Heart left ventricle (tissue), 16 donors: ENCODE measurements at places on chromosomes 13 and 19. TPM values are rescaled to one million over a fixed set of nuclear protein-coding genes. Genes with fewer than 3 reads are reported as not detected.
A peak's percentile ranks its signal among the peaks of the same experiment; 100 is the strongest.

- H3K4me3 ChIP-seq, result no peak overlapping the region
- DNase-seq, result no peak
- H3K4me1 ChIP-seq, result peaks cover 3% of the 10 kb centered on the region
- H3K27me3 ChIP-seq, result peaks cover 17% of the 10 kb centered on the region
- H3K36me3 ChIP-seq, result peaks cover 49% of the 10 kb centered on the region
These were observed 5.3 kb upstream of the SLC5A5 start for GRCh38 chr19:17866312-17866963.

GRCh38 chr13:56271686-56272085 lies 869.0 kb upstream of the PRR20A start:
- no peaks in the 10 kb centered on the region for H3K36me3 ChIP-seq
- H3K4me1 ChIP-seq, result no peaks in the 10 kb centered on the region

DNA sequence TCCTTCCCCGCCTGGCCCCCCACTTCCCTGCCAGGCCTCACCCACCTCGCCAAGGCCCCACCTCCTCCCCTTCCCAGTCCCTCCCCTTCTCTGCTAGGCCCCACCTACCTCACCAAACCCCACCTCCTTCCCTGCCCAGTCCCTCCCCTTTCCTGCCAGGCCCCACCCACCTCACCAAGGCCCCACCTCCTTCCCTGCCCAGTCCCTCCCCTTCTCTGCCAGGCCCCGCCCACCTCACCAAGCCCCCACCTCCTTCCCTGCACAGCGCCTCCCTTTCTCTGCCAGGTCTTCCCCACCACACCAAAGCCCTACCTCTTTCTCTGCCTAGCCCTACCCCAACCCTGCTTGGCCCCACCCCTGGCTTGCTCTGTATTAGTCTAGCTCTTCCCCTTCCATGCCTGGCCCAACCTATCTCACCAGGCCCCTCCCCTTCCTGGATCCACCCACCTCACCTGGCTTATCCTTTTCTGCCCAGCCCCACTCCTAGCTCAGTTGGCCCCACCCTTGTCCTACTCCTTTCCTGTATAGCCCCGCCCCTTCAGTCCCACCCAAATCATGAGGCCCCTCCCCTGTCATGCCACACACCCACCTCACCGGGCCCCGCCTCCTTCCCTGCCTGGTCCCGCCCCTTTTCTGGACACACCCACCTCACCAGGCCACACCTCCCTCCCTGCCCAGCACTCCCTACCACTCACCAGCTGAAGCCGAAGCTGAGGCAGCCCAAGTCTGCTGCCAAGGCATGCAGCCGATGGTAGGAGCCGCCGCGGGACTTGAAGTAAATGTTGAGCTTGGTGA lies 16.2 kb downstream of the CERS1 start:
- H3K4me1 ChIP-seq, result no peaks in the 10 kb centered on the region
- H3K36me3 ChIP-seq, result no peaks in the 10 kb centered on the region
- H3K27ac ChIP-seq, result no peak overlapping the region
- no peak for DNase-seq
- no peaks in the 10 kb centered on the region for H3K27me3 ChIP-seq

- no peaks in the 10 kb centered on the region for H3K36me3 ChIP-seq
- DNase-seq, result no peak
- H3K27ac ChIP-seq, result no peak overlapping the region
- no peaks in the 10 kb centered on the region for H3K4me1 ChIP-seq
- H3K4me3 ChIP-seq, result no peak overlapping the region
These were observed 2316.2 kb upstream of the PCDH20 start for GRCh38 chr13:63731896-63732295.

DNA sequence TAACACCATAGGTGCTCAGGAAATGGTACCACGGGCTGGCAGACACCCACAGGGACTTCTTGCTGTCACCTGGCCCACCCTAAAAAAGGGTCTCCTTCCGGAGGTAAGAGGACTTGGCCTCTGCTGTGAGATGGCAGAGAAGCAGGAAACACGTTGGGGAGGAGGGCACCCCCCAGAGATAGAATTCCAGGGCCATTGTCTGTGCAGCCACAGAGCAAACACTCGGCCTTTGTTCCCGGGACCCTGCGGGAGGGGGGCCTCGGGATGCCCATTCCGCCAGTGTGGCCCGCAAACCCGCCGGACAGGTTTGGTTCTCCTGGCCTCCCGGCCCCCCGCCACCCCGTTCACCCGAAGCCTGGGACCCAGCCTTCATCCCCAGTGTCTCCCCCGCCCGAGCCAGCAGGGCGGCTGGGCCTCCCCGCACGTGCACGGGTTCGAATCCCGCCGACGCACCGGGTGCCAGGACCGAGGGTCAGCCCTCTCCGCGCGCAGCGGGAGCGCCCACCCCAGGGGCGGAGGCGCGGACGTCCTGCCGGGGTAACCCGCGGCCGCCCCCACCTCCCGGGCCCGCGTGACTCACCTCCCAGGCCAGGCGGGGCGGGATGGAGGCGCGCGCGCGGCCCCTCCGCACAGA lies 714 bp downstream of the PLPP2 start:
- peaks cover 53% of the 10 kb centered on the region for H3K27me3 ChIP-seq
- H3K27ac ChIP-seq, result no peak overlapping the region
- H3K36me3 ChIP-seq, result no peaks in the 10 kb centered on the region
- peaks cover 33% of the 10 kb centered on the region for H3K4me1 ChIP-seq

- H3K36me3 ChIP-seq, result no peaks in the 10 kb centered on the region
- no peak overlapping the region for H3K4me3 ChIP-seq
- no peaks in the 10 kb centered on the region for H3K27me3 ChIP-seq
- no peak overlapping the region for H3K27ac ChIP-seq
These were observed 329.0 kb downstream of the OLFM4 start for GRCh38 chr13:53357582-53357981.

DNA sequence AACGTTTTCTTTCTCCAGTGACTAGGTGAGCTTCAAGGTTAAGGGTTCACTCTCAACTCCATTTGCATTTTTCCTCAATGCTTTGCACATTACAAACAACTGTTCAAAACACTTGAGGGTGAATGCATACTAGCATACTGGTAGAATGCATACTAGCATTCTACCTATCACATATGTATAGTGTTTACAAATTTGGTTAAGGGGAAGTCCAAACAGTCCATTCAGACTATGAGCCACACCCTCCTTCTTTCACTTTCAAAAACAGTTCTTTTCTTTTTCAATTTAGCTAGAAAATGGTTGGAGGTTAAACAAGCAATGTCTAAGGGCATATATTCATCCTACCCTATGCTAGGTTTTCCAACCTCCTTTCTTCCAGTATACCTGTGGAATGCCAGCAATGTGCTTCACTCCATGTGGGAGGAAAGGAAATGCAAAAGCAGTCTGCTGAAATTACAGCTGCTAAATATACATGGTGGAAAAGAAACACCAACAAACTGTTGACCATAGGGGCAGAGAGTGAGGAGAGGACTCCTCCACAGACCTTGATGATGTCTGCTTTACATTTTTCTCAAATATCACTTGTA lies 102.6 kb downstream of the DOCK9 start:
- H3K27ac ChIP-seq, result no peak overlapping the region
- DNase-seq, result no peak
- no peak overlapping the region for H3K4me3 ChIP-seq

- H3K27ac ChIP-seq, result no peak overlapping the region
- H3K4me1 ChIP-seq, result no peaks in the 10 kb centered on the region
- H3K4me3 ChIP-seq, result no peak overlapping the region
- no peak for DNase-seq
- H3K36me3 ChIP-seq, result no peaks in the 10 kb centered on the region
- H3K27me3 ChIP-seq, result no peaks in the 10 kb centered on the region
These were observed 820.5 kb downstream of the DACH1 start for GRCh38 chr13:71046360-71047079.

DNA sequence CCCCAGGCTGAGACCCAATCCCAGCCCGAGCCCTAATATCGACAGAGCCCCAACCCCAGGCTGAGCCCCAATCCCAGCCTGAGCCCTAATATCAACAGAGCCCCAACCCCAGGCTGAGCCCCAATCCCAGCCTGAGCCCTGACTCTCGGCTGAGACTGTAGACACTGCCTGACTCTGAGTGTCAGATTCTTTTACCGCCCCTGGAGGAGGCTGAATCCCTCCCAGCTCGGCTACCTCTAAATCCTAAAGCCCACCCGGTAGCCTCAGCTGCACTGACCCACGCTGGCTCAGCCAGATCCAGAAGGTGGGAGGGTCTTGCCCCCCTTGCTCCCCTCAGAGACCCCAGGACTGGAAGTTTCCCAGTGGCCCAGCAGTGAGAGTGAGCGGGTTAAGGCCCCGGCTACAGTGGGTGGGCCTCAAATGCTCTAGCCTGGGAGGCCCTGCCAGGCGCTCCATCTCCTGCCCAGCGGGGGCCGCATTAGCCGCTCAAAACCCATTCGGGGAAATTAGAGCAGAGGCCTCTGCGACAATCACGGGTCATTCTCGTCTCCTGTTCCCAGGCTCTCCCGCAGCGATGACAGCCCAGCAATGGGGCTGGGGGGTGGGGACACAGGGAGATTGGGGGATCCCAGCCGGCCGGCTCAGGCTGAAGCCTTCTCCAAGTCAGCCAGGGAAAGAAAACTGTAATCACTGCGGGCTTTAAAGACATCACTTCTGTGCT lies 43.8 kb downstream of the ZNRF4 start:
- peaks cover 6% of the 10 kb centered on the region for H3K27me3 ChIP-seq
- H3K4me3 ChIP-seq, result no peak overlapping the region
- H3K27ac ChIP-seq, result no peak overlapping the region
- no peak for DNase-seq
- no peaks in the 10 kb centered on the region for H3K4me1 ChIP-seq

DNA sequence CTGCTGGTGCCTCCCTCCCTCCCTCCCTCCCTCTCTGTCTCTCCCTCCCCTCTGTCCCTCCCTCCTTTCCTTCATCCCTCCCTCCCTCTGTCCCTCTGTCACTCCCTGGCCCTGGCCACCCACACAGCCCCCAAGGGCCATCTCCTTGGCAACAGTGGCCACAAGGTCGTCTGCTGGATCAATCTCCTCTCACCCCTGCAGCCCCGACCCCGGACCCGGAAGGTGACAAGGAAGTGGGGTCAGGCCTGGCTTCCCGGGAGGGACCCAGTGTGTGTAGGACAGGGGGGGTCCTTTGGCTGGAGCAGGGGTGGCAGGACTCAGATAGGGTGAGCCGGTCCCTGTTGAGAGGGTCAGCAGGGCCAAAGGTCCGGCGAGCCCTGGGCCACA lies 21.9 kb upstream of the TCF3 start:
- no peak overlapping the region for H3K27ac ChIP-seq
- H3K27me3 ChIP-seq, result peaks cover 62% of the 10 kb centered on the region
- no peak for DNase-seq
- no peak overlapping the region for H3K4me3 ChIP-seq
- H3K36me3 ChIP-seq, result no peaks in the 10 kb centered on the region

GRCh38 chr19:10882108-10882457 lies 10.7 kb downstream of the CARM1 start:
- H3K27ac ChIP-seq, result peak overlapping the region; percentile 68
- H3K4me1 ChIP-seq, result peaks cover 40% of the 10 kb centered on the region
- H3K4me3 ChIP-seq, result no peak overlapping the region
- H3K36me3 ChIP-seq, result no peaks in the 10 kb centered on the region

GRCh38 chr13:64684685-64685431 lies 2545.3 kb downstream of the PCDH9 start:
- no peak overlapping the region for H3K27ac ChIP-seq
- DNase-seq, result no peak
- no peaks in the 10 kb centered on the region for H3K27me3 ChIP-seq
- no peaks in the 10 kb centered on the region for H3K36me3 ChIP-seq
- H3K4me1 ChIP-seq, result no peaks in the 10 kb centered on the region
- H3K4me3 ChIP-seq, result no peak overlapping the region

DNA sequence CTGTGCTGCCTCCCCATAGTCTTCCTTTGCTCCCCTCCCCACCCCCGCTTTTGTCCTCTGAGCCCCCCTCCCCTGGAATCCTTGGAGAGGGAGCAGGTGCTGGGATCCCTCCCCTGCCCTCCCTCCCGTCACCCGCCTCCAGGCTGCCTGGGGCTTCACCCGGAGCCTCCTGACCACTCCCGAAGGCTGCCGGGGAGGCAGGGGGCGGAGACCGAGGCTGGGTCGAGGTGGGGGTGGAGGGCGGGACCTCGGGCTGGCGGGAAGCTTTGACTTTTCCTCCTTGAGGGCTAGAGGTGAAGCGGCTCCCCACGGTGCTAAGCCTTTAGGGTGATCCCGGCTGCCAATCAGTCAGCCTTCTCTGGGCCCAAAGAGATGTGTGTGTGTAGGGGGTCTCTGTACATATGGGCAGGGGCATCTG lies 1.5 kb downstream of the KMT5C start:
- no peaks in the 10 kb centered on the region for H3K36me3 ChIP-seq
- H3K4me1 ChIP-seq, result peaks cover 23% of the 10 kb centered on the region
- H3K4me3 ChIP-seq, result peak overlapping the region; percentile 69

- H3K4me3 ChIP-seq, result no peak overlapping the region
- no peaks in the 10 kb centered on the region for H3K4me1 ChIP-seq
- DNase-seq, result no peak
- H3K36me3 ChIP-seq, result no peaks in the 10 kb centered on the region
- H3K27me3 ChIP-seq, result no peaks in the 10 kb centered on the region
These were observed 358.5 kb downstream of the TBC1D4 start for GRCh38 chr13:75123428-75123827.

GRCh38 chr13:93244141-93244917 lies 17.7 kb downstream of the GPC6 start:
- H3K27ac ChIP-seq, result no peak overlapping the region
- H3K4me3 ChIP-seq, result no peak overlapping the region
- H3K4me1 ChIP-seq, result no peaks in the 10 kb centered on the region
- H3K36me3 ChIP-seq, result no peaks in the 10 kb centered on the region
- no peaks in the 10 kb centered on the region for H3K27me3 ChIP-seq

DNA sequence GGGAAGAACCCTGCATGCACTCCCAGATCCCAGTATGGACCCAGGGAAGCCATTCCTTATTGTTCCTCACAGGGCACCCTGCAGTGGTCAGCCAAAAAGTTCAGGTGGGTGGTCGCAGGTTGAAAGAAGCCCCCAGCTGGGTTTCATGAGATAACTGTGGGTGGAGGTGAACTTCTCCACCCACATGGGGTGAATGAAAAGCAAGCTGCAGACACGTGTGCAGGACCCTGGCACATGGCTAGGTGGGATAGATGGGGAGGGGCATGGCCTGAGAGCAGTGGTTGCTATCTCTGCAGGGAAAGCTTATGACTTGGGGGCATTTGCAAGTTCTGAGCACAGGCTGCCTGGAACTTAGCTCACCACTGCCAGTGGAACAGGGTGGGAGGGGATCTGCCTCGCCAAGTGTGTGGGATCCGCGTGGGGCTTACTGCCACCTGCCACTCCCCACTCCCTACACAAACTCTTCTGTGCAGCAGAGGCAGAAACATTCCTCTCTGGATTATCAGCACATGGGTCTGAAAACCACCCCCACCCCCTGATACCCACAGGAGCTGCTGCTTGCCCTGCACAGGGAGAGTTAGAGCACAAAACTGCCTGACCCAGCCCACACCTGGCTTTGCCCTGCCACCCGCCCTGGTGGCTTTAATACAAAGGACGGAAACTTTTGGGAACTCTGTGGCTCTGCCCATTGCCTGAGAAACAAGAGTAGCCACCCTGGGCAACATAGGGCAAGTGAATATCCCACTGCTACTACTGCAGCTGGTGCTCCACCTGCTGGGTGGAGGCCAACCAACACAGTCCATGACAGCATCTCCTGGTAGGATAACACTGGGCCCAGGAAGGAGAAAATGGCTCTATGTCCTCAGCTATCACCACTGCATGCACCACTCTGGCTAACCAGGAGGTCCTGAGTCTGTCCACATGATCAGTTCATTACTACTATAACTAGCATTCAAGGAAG lies 24.4 kb downstream of the PLA2G4C start:
- H3K27ac ChIP-seq, result no peak overlapping the region
- no peak for DNase-seq
- H3K36me3 ChIP-seq, result peaks cover 9% of the 10 kb centered on the region
- no peak overlapping the region for H3K4me3 ChIP-seq
- H3K4me1 ChIP-seq, result no peaks in the 10 kb centered on the region
- no peaks in the 10 kb centered on the region for H3K27me3 ChIP-seq

The C19orf33 gene
- 3.8 TPM for total RNA-seq

The PIN1 gene
- total RNA-seq, result 93.1 TPM

The ZNF548 gene
- 11.7 TPM for total RNA-seq

The PTH2 gene
- not detected for total RNA-seq

The POU4F1 gene
- not detected for total RNA-seq

The ANKLE1 gene
- 0.25 TPM for total RNA-seq

The PSG1 gene
- not detected for total RNA-seq

The DAND5 gene
- 2.9 TPM for total RNA-seq
